ENCODE measurements at places on chromosomes 7 and 10.

- DNase-seq = no peak
Measured at GRCh38 chr10:110918643-110919348, at the start of gene BBIP1. Gene BBIP1 (minus strand): TSS chr10:110919180. CDS start chr10:110918157, 1,023 bp downstream.

GRCh38 chr7:116284390-116284789 lies 74.1 kb downstream of the TES start:
- no peak for DNase-seq

GRCh38 chr7:30421647-30422196 lies 56.9 kb downstream of the NOD1 start:
- no peak for DNase-seq

GRCh38 chr7:50358041-50358705 lies 53.7 kb downstream of the IKZF1 start:
- no peak for DNase-seq

DNA sequence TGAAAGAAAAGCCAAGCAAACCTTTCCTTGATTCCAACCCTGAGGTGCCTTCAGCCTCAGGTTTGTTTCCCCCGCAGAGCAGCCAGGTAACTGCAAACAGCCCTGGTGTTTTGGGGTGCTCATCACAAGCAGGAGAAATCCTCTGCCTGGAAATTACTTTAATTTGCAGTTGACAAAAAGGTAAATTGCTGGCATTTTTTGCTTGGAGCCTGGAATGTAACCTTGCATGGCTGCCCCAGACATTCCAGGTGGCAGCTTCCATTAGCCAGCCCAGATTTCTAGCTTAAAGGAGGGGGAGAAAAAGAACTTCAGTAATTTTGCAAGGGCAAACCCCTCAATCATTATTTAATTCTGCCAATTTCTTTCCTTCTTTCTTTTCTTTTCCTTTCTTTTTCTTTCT lies 194.4 kb downstream of the MYOF start:
- DNase-seq = no peak

DNA sequence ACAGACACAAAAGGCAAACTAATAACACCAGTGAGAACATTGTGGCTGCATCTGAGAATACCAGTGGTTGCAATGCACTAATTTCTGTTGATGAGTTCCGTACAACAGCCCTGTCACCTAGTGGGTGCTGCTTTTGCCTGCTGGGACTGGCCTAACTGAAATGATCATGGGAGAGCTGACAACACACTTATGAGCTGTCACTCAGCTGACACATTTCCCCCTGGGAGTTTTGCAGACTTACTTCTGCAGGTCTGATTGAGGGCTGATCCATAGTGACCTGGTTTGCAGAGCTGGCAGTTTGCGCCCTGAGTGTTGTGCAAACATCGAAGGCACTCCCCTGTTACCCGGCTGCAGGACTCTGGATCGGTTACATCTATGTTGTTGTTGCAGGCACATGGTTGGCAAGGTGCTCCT lies 60.6 kb upstream of the LAMB1 start:
- DNase-seq = no peak

DNA sequence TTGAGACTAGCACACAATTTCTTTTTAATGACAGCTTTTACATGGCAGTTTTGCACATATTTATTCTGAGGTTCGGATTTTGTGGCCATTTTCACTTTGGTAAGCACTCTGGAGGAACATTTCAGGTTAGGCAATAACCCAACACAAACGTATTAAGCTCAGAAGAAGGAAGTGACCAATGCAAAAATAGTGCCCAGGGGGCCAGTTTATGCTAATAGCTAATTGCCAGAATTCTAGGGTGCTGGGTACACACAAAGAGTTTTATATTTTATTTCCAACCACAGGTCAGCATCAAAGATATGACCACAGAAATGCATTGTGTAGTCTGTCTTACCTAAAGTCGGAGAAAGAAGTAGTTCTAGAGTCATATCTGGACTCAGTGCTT lies 8.4 kb upstream of the AGR2 start:
- no peak for DNase-seq
